ENCODE measurements at places on chromosomes 2 and 18.
A peak's percentile ranks its signal among the peaks of the same experiment; 100 is the strongest.

GRCh38 chr2:143429932-143430679 lies 300.9 kb downstream of the ARHGAP15 start:
- DNase-seq, result no peak

DNA sequence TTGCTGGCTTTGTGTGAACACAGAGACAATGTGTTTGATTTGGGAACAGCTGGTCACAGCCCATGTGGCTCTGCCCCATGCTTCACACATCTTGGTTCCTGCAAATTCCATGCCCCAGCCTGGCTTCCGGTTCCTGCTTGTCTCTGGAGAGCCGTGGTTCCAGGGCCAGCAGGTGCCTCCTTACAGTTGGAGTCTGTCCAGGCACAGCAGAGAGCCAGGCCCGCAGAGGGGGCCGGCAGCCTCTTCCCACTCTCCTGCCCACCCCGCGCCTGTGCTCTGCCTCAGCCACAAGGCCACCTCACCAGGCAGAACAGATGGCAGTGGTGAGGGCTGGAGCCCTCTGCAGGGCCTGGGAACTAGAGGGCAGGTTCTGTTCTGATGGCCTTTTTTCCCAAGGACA lies 81.5 kb downstream of the LDLRAD4 start:
- no peak for DNase-seq

GRCh38 chr2:223724861-223725260 lies 112.5 kb downstream of the AP1S3 start:
- DNase-seq, result no peak

DNA sequence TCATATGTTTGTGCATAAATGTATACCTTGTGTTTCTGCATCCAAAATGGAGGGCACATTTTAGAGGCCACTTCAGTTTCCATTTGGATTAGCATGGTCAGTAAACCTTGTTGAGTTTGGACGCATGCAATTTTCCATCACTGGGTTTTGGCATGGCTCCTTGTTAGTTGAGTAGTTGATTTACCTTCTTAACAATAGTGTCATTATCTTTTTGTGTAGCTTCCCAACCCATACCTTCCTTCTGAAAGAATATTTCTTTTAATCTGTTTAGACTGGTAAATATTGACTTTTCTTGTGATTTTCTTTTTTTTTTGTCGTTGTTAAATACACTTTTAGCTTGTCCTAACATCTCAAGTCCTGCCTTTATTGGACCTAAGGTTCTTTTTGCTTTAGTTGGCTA lies 15.5 kb downstream of the RPIA start:
- no peak for DNase-seq

GRCh38 chr18:6414723-6415417 lies at the start of gene L3MBTL4:
Gene L3MBTL4 (minus strand): TSS chr18:6414911. CDS start chr18:6311625, 103,286 bp downstream.
- DNase-seq, result peak; percentile 32

DNA sequence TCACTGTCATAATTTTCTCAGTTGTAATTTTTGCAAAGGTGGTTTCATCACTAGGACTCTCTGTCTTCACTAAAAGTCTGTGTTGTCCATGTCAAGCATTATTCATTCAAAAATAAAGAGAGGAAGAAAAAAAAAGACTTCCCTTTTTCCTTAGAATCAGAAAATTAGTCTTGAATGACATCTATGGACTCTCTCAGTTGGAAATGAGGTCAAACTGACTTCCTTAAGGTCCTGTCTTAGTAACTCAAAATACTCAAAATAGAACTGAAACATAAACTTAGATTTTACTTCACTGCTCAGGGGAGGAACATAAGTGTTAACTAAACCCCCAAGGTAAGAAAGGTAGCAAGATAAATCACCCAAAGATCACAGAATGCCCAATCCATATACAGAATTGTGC lies 2.2 kb upstream of the ZNF407 start:
- no peak for DNase-seq

DNA sequence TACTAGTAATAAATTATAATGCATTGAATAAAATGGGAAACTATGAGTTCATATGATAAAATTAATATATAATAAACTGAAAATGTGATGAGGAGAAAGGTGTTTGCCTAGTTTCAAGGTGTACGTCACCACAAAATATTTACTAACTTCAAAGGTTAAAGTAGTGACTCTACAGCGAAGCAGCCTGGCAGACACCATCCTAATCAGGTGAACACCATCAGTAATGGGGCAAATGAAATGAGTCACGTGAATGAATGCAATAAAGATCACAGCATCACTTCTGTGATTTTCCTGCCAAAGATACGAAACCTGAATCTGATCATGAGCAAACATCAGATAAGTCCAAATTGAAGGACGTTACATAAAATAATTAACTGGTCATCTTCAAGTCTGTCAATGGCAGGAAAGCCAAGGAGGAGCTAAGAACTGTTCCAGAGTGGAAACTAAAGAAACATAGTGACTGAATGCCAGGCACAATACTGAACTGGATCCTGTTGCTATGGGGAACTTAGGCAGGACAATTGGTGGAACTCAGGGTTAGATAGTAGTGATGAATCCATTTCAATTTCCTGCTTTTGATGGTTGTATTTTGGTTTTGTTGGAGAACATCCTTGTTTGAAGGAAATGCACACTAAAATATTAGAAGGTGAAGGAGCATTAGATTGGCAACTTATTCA lies 12.1 kb upstream of the NOSTRIN start:
- no peak for DNase-seq

- no peak for DNase-seq
Observed at GRCh38 chr2:230594286-230594840, 118.3 kb upstream of the CAB39 start.

DNA sequence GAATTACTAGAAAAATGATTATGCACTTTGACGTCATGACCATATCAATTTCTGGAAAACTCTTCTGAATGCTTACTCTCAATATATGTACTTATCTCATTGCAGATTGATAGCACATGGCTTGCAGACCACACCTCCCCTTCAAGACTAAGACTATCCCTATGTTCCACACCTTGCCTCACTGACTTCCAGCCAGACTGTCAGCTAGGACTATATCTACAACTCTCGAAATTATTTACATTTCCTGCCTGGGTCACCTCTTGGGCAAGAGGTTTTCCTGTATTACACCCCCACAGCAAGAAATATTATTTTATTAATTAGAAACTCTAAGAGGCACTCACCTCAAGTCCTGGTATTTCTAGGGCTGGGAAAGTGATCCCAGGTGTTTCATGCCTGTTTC lies 236.6 kb downstream of the CYRIA start:
- no peak for DNase-seq

- no peak for DNase-seq
Observed at GRCh38 chr18:57035590-57035989, 111.3 kb upstream of the BOD1L2 start.

GRCh38 chr2:236308855-236309668 lies 44.9 kb upstream of the ASB18 start:
- DNase-seq, result no peak

DNA sequence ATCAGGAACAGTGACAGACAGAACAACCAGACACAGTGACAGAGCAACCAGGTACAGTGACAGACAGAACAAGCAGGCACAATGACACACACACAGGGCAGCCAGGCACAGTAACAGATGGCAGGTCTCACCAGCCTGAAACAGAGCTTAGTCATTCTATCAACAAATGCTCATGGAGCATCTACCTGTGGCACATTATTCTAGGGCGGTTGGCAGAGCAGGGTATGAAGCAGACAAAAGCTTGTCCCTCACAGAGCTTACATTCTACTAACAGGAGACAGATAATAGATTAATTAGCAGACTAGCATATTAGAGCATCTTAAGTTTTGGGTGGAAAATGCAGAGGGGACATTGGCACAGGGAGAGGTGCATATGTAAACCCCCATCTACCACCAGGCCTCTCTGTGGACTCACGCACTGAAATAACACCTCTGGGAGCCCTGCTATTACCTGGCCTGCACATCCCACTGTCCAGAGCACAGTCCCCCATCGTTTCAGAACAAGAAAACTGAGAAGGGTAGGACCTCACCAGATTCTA lies 64.1 kb upstream of the RAB6C start:
- no peak for DNase-seq

DNA sequence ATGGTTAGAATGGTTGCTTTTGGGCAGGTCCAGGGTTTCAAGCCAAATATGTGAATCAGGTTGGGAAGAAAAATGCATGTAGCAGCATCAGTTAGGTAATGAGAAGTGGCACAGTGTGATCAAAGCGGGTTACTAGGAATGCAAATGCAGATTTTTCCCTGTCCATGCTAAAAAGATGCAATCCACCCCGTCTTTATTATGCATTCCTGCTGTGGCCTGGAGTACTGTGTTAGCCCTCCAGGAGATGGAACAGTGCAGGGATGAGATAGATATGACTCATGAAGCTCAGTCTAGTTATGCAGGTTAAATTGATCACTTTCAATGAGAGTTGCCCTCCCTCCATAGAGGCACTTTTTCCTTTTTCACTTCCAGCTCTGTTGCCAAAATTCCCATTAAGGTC lies 283.8 kb downstream of the CTNNA2 start:
- no peak for DNase-seq

DNA sequence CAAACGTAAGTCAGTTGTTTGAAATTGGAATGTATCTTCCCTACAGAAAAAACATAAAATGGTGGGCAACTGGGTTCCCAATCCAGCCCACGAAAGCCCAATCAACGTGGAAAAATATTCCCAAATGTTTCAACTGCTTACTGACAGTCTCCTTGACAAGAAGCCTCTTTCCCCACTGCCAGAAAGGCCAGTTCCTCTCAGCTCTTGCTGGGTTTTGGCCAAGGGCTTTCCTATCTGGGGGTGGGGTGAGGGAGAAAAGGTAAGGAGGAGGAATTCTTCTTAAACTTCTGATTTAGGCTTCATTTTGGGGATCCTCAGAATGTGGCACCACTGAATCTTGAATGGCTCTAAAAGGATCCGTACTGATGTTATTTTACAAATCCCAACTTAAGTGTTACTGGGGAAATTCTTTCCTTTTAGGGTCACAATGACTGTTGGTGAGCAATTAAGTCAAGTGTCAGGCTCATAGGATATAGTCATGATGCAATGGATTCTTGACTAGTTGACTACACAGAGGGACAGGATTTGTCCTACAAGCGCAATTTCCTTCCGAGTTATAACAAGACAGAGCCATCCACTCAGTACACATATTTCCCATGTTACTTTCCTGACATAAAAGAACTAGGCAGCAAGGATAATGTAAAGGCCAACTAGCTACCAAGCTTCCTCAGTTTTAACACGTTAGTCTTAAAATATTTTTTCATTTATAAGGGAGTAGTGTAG lies 73.6 kb downstream of the SPRED2 start:
- DNase-seq, result no peak

GRCh38 chr2:101722864-101723263 lies 25.4 kb downstream of the MAP4K4 start:
- DNase-seq, result no peak

GRCh38 chr2:157893611-157894010 lies 17.5 kb upstream of the ACVR1 start:
- no peak for DNase-seq

DNA sequence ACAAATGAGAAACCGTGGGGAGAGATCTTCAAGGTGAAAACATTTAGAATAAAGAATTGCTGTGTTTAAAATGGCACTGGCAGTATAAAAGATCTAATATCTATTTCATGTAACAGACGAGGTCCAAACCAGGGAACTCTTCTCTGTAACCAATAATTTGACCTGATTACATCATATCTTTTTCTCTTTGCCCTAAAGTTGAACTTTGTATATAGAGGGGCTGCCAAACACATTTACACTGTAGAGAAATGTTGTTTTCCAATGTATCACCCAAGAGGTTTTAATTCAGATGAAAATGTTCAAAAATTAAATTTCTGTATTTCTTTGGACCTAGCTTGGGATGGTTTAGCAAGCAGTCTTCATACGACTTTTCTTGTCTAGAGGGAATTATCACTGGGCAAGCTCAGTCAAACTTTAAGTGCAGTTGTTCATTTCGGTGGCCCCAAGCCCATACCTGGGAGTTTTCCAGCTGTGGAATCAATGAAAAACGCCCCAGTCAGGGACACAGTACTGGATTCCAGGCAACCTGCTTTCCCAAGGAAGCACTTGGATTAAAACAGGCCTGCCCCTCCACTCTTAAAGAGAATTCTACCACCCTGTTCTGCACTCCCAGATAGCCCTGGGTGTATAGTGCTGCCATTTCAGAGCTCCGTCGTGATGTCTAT lies 208.5 kb upstream of the FN1 start:
- no peak for DNase-seq

DNA sequence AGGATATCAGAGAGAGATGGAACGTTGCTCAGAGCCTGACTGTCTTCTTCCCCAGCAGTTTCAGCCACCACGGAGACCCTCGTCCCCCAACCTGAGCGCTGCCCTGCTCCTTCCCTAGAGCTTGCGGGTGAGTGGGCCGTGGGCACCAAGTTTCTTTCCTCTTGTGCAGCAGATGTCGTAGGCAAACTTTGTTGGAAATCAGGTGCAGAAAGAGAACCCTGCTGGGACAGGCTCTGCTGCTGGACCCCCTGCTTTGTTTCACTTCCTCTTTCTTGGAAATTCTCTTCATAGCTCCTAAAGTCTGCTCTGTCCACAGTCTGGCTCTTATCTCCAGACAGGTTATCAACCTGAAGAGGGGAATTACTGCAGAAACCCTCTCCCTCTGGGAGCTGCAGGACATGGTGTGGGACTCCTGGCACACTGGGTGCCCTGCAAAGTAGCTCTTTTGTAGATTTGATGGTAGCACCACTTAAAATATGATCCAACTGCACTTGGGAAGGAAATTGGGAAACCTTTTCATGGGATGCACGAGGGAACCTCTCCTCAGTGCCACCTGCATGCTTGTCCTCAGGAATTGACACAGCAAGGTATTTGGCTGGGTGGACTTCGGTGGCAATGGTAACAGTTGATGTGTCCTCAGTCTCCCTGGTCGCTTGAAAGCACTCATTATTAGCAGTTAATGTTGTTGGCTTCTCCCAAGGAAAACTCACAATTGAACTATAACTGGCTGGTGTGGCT lies 92.2 kb downstream of the ALPK2 start:
- no peak for DNase-seq

GRCh38 chr18:35983147-35983546 lies 10.7 kb downstream of the RMP24 start:
- no peak for DNase-seq

GRCh38 chr2:150598383-150598782 lies 110.9 kb upstream of the RND3 start:
- DNase-seq, result no peak

DNA sequence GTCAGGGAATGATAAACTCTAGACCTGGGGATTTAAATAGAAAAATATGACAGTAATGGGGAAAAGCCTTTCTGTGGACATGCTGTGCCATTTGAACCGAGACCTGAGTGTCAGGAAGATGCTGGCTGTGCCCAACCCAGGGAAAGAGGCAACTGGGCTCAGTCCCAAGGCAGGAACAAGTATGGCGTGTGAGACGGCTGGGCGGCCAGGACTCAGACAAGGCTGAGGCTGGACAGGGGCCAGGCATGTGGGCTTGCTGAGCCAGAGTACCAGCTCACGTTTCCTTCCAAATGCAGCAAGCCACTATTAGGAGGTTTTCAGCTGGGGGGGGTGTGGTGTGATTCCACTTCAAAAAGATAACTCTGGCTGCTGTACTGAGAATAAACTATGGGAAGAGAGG lies 92.4 kb downstream of the INPP5D start:
- no peak for DNase-seq
